ENCODE measurements at places on chromosomes 1 and 21.

- DNase-seq = no peak
Measured at GRCh38 chr1:91895832-91896556, 10.0 kb upstream of the TGFBR3 start.

DNA sequence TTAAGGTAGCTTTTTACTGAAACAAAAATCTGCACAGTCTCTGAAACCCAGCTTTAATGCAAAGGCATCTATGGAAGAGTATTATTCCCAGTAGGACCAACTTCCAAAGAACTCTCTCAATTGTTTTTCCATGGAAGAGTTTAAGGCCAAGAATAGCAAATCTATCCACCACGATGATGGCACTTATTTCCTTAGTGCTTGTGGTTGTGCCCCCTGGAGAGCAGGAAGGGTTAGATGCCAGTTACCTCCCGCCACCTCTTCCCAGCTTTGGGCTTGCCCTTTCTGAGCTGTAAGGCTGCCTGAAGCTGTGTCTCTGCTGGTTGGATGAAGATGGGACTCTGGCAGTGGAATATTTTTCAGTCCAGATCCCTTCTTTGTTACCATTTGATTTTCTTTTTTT is 4.8 kb upstream of the ATP1A1 start:
- no peak for DNase-seq

- no peak for DNase-seq
Measured at GRCh38 chr1:4781646-4782045, 127.2 kb downstream of the AJAP1 start.

DNA sequence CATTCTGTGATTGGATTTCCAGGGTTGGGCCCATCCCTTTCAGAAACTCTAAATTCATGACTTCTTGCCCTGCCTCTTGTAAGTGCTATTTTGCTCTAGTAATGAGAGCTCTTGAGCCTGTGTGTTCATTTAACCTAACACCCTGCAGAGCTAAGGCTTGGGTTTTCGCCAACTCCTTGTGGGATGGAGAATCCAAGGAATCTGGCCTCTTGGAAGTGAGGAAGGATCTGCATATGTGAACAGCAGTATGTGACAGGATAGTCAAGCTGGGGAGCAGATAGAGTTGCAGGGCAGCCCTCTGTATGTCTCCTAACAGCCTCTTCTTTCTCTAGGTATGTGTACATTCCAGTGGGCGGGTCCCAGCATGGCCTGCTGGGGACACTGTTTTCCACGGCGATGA is 258.9 kb downstream of the HHAT start:
- no peak for DNase-seq

- no peak for DNase-seq
Measured at GRCh38 chr1:91281782-91282181, 122.9 kb downstream of the HFM1 start.

GRCh38 chr1:56169856-56170255 is 409.5 kb downstream of the PLPP3 start:
- DNase-seq = no peak

All from GM20000 (cell line).